Smooth muscle cell of the coronary artery (primary cell): ENCODE measurements at places on chromosomes 16 and 17. TPM values are rescaled to one million over a fixed set of nuclear protein-coding genes. Genes with fewer than 3 reads are reported as not detected.

LMF1 gene
- 10.8 and 15.2 TPM in 2 replicates for total RNA-seq

MIS12 gene
- 5.6 and 13.5 TPM in 2 replicates for total RNA-seq

FOXF1 gene
- not detected in 2 replicates for total RNA-seq

KIF2B gene
- not detected in 2 replicates for total RNA-seq

GRIN2A gene
- total RNA-seq: under 0.01 and 0.12 TPM in 2 replicates
